ENCODE measurements at places on chromosomes 3 and 15.

- no peak for DNase-seq
Observed at GRCh38 chr15:40891810-40892446, 2.3 kb upstream of the VPS18 start.

DNA sequence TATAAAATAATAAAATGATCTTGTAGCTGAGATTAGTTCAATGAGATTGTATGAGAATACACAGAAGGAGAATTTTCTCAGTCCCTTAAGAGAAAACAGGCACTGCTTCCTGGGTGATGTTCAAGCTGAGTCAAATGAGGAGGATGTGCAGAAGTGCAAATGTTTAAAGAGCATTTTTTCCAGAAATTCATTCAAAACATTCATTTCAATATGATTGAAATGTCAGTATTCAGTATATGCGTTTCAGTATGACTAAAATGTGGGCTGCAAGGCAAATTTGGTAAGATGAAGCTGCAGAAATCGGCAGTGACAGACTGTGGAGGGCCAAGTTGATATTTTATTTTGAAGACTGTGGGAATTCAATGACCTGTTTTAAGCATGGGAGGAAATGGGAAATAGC lies 19.3 kb upstream of the PYDC2 start:
- DNase-seq, result no peak

- no peak for DNase-seq
Observed at GRCh38 chr3:195182470-195182795, 88.5 kb downstream of the XXYLT1 start.

DNA sequence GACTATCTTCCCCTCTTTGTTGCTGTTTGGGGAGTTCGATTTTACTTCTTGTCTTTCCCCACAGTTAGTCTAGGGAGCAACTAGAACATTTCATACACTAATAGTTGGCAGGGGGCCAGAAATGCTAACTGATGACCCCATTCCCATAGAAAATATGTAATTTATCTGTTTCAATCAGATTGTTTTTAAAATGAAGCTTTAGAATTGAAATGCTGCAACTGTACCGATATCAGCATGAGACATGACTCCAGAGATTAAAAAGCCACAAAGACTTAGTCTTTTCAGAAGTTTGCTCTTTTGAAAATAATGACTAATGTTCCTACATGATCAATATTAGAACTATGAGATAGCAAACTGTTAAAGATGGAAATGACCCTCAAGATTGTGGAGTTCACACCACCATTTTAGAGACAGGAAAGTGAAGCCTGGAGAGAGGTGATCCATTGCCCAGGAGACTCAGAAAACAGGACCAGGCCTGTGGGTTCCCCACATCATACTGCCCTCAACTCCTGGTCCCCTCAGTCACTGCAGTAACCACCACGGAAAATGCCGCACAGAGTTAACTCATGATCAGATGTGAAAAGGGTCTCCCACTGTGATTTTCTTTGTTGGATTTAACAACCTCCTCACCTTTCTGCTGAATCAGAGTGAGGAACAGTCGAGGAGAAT lies 130.3 kb downstream of the CHDH start:
- no peak for DNase-seq

GRCh38 chr3:167941234-167941995 lies 154.3 kb downstream of the GOLIM4 start:
- DNase-seq, result no peak

- DNase-seq, result no peak
Observed at GRCh38 chr3:67662733-67663132, 8.3 kb upstream of the SUCLG2 start.

DNA sequence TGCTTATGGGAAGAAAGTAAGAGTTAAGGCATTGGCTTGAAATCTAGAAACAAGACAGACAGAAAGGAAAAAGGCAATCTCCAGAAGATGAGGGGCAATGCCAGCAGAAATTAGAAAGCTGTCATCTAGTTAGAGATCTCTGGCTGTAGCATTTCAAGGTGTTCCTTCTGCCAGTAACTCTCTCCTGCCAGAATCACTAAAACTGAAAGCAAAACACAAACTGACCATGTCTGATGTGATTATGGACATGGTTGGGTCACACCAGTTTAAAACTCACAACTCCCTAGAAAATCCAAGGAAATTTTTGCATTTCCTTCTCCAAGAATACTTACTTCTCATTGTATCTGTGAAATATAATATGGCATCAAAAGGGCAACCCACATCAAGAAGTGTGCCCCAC lies 82.9 kb downstream of the LDHAL6B start:
- DNase-seq, result no peak

DNA sequence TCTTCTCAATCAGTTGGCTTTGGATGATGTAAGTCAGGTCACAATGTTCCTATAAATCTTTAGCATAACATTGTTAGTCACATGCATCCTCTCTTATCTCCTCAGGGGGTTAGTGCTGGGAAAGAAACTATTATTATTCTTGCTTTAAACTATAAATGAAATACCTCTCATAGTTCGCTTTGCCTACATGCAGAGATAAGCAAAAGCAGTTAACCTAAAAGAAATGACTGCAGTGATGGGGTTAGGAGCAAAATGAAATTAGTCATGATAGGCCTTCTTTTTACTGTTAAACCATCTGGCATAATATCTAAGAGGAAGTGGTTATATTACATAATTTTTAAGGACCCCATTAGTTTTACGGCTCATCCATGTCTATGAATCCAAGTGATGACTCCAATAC lies 91.7 kb upstream of the IGSF10 start:
- DNase-seq, result no peak

DNA sequence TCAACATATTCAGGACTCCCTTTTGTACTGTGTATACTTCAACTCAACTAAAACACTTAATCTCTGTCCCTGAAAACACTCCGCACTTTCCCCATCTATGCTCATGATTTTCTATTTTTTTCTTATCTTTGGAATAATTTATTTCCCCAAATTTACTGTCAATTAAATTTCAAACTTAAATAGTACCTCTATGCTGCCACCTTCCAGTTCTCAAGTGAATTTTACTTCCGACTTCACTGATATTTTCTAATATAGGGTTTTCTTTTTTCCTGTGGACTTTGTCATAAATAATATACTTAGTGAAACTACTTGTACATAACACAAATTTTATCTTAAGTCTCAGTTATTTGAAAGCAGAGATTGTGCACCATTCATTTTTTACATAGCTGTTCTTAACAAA lies 1303.3 kb downstream of the OTOL1 start:
- DNase-seq, result no peak

DNA sequence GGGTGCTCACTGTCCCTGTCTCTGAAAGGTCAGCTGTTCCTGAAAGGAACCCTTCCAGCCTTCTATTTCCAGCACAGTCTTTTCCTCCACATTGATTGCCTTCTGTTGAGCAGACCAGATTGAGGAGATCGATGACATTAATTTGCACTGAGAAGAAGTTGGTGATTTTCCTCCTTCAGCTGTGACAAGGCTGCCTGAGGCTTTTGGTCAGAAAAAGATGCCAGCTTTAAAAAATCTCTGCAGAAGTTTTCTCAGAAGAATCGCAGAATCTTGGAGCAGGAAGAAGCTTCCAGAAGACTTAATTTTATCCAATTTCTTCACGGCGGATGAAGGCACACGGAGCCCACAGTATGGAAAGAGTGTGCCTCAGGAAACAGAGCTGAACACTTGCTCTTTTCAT lies 112.8 kb downstream of the FAM43A start:
- DNase-seq, result no peak

GRCh38 chr15:79089331-79089889 lies 1.2 kb downstream of the RASGRF1 start:
- DNase-seq, result no peak

- DNase-seq, result no peak
Observed at GRCh38 chr3:62835554-62836236, 39.5 kb downstream of the CADPS start.

- no peak for DNase-seq
Observed at GRCh38 chr15:37789881-37790280, 144.6 kb upstream of the TMCO5A start.

DNA sequence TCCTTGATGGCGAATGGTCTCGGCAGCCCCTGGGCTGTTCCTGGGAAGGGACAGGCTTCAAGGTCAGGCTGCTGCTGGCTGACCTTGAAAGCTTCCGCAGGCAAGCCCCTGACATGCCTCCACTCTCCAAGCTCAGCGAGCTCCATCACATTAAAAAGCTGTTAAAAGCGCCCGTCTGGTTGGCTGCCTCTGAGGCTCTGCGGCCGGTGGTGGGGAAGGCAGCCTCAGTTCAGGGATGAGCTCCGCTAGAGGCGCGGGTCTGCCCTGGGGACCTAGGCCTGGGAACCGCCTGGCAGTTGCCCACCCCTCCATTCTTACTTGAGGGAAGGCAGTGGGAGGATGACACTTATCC lies 103.8 kb downstream of the LINGO1 start:
- no peak for DNase-seq

GRCh38 chr3:186502138-186502948 lies 41.8 kb downstream of the CRYGS start:
- no peak for DNase-seq

DNA sequence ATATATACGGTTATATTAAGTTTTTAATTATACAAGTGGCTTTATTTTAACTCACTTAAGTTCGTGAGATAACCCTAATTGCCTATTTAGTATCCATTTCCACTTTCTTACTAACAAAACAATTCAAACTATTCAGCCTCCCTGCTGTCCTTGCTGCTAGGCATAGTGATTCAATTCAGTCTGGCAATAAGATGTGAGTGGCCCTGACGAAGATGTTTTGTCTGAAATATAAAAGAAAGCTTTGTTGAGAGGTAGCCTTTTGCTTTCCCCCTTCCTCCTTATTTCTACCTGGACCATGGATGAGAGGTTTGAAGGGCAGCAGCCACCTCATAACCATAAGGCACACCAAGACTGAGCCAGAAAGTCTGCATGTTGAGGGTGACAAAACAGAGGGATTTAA lies 89.3 kb upstream of the TRIM42 start:
- no peak for DNase-seq

GRCh38 chr15:26632500-26632899 lies 140.4 kb downstream of the GABRB3 start:
- no peak for DNase-seq

GRCh38 chr3:97885931-97886824 lies 64.4 kb downstream of the CRYBG3 start:
- no peak for DNase-seq

GRCh38 chr3:152302521-152303021 lies 33.8 kb downstream of the MBNL1 start:
- DNase-seq, result no peak

DNA sequence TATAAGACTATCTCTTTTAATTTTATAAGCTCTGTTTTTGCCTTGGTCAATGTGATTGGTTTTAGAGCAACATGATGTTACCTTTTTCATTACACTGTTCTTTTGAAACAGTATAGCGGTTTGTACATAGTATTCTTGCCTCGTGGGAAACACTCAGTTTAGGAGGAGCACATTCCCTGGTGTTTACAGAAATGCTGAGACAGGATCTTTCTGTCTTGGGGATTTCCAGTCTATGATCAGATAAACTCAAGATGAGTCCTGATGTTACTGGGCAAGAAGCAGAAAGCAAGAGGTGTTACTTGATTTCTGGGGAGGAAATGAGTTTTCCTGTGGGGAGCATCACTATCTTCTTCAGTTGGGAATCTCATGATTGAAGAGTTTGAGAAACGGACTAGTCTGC lies 2.5 kb downstream of the TMEM266 start:
- DNase-seq, result no peak

DNA sequence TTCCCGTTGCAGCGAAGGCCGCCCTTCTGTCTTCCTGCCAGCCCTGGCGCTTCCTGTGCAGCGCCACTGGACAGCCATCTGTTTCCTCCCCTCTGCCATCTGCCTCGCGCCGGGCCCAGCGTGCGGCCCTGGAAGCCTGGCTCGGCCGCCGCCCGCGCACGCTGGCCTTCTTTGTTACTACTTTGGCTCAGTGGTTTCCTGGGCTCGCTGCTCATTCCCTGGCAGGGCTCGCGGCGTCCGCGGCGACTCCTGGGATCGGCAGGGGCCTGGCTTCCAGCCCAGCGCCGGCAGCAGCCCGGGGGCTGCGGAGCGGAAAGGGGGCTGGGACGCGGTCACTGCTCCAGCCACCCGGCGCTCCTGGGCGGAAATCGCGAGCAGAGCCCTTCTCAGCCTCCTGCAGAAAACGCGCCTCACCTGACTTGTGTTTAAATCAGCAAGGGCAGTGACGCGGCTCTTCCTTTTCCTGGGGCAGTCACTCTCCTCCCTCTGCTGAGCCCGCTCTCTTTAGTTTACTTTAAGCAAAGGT lies 10.0 kb downstream of the CMTM7 start:
- DNase-seq, result no peak

- no peak for DNase-seq
Observed at GRCh38 chr3:138914870-138915502, 32.0 kb downstream of the FOXL2 start.

DNA sequence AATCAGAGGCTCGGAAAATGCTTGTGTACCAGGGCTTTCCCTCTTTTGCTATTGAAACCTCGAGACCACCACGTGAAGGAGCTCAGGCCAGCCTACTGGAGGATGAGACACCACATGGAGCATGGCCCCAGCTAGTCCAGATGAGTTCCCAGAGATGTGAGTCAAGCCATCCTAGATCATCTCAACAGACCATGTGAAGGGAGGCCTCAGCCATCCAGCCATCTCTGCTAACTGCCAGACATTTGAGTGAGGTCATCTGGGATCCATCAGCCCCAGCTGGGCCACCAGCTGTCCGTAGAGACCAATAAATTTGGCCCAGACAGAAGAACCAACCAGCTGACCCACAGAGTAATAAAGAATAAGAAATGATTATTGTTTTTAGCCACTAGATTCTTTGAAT lies 62.8 kb upstream of the PROK2 start:
- DNase-seq, result no peak

DNA sequence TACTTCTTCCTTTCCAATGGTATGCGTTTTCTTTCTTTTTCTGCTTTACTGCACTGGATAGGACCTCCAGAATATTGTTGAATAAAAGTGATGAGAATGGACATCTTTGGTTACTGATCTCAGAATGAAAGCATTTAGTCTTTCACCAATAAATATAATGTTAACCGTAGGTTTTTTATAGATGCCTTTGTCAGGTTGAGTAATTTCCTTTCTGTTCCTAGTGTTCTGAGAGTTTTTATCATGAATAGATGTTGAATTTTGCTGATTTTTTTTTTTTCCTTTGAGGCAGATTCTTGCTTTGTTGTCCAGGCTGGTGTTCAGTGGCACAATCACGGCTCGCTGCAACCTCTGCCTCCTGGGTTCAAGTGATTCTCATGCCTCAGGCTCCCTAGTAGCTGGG lies 158.4 kb downstream of the KLHL25 start:
- no peak for DNase-seq

DNA sequence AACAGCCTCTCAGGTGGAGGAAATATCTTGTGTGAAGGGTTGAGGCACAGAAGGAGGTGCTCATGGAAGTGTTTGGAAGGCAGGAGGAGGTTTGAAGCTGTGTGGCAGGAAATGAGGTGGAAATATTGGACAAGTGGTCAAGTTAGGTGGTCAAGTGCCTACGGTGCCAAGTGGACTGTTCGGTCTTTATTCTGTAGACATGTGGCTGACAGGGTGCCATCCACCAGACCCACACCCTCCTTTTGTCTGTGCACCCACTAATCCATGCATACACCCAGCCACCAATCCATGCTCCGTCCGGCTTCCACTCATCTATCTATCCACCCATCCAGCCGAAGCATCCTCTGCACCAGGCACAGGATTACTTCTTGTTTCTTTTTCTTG lies 2.2 kb downstream of the SLC6A20 start:
- no peak for DNase-seq

All from stimulated activated CD4-positive, alpha-beta T cell treated with anti-CD3 and anti-CD28 coated beads, TNF-alpha, amount 100 ng/mL, for 48 hours (primary cell).